ENCODE measurements at places on chromosomes 13 and 19.
A peak's percentile ranks its signal among the peaks of the same experiment; 100 is the strongest.

- no peak for DNase-seq
Measured at GRCh38 chr13:106528718-106529414, 6.6 kb downstream of the EFNB2 start.

DNA sequence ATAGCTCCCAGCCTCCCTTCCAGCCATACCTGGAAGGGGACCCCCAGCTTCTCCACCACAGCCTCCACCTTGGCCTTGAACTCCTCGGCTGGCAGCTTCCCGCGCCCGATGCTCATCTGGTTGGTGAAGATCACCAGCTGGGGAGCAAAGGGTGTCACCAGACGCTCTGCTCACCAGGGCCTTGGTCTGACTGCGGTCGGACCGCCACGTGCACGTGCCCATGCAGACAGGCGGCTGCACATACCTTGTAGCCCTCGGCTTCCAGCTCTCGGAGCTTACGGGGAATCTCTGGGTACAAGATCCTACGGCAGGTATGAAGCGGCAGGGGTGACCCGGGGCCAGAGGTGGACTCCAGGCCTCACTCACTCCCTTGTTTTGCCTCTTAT lies 3.4 kb downstream of the PNKP start:
- DNase-seq = no peak

DNA sequence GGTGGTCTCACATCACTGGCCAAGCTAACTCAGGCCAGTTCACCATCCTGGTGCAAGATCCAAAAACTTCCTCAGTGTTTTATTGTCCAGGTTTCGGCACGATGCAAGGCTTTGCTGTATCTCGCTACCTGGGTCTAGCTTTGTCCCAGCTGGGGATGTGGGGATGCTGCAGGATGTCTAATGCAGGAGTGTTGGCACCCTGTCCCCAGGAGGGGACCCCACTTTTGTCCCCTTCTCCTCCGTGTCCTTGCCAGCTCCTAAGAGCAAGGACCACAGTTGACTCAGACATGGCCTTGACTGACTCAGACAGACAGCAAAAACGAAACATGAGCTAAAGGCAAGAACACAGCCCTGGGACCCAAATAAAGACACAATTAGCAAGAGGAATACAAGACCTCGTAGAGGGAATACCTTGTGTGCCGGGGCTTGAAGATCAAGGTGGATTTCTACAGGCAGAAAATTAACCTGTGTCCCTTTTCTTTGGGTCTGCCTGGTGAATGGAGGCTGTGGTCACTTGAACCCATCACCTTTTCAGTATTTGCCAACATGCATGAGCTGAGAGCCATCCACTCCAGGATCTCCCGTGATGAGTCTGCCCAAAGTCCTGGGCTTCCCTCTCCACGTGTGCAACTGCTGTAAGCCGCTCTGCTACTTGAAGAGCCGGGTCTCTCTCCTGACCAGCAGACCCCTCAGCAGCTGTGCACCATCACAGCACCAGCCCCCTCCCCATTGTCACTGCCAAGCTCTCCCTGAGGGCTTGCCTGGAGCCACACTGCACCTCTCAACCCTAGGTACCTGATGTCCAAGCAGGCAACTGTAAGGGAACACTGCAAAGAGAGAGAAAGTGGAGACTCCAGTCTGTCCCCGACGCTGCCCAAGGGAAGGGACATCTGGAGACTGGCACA lies 149.5 kb upstream of the ZNF507 start:
- no peak for DNase-seq

GRCh38 chr13:49444524-49445395 lies 686 bp downstream of the SETDB2 start:
- peak; percentile 27 for DNase-seq

DNA sequence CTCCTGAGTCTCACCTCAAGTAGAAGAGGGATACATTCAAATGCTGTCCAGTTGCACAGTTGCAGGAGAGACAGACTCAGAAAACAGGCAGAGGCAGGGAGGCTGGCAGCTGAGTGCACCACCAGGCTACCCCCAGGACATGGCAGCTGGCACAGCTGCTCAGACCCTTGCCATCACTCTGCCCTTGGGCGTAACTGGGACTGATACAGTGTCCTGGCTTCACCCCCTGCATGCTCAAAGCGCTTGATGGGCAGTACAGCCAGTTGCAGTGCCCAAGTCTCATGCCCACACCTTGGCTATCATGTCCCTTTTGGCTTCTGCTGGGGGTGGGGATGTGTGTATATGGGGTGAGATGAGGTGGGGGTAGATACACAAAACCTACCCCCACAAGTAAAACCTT lies 5.5 kb upstream of the PEPD start:
- DNase-seq = no peak

GRCh38 chr19:23222998-23223652 lies 27.1 kb downstream of the ZNF724 start:
- no peak for DNase-seq

DNA sequence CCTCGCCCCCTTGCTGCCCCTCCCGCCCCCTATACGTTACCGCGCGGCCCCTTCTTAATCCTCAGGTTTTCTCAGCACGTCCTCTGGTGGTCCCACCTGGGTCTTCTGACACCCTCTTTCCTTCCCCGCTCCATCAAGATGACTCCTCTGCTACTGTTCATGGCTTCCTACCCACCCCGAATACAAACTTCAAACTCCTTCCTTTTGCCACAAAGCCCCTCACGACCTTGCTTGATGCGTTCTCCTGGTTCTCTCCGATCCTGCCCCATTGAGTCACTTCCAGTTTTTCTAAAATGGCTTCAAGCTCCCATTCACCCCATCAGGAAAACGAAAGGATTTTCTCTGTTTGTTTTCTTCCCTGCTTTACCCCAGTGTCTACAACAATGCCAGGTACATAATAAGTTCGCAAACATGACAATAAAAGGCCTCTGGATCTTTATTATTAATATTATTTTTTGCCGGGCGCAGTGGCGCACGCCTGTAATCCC lies 734 bp upstream of the SERTAD3 start:
- DNase-seq = no peak

- no peak for DNase-seq
Measured at GRCh38 chr19:4140237-4140711, 13.2 kb upstream of the CREB3L3 start.

GRCh38 chr19:39818626-39819097 lies 15.3 kb downstream of the DYRK1B start:
- no peak for DNase-seq

- DNase-seq = no peak
Measured at GRCh38 chr19:14519860-14520407, 1.7 kb upstream of the DNAJB1 start.

DNA sequence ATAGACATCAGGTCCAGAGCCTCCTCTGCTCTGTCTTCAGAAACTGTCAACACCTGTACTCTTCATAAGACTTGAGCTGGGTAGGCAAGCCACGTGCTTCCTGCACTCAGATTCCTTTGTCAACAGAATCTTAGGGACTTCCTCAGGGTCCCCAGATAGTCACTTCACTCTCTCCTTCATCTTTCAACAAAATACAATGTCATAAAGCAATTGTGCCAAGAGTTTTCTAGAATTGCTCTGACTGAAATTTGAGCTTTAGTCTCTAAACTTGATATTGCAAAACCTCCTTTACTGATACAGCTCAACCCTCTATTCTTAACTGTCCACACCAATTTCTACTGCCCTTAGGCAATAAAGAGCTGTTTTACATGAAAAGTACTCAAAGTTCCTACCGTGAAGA lies 179.9 kb downstream of the IRS2 start:
- DNase-seq = no peak

DNA sequence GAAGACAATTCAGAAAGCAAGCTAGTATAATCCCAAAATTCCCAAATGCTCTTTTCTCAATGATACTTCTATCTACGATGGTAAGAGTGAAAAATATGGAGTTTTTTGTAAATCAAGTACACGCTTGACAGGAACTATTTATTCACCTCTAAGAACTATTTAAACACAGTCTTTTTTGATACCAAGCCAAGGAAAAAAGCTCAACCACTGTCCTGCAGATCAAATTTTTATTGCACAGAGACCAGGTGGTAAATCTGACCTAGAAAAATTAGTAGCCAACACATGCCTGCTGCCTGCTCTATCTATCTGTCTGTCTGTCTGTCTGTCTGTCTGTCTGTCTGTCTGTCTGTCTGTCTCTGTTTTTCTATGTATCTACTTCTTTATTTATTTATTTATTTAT lies 292.2 kb downstream of the MZT1 start:
- no peak for DNase-seq

DNA sequence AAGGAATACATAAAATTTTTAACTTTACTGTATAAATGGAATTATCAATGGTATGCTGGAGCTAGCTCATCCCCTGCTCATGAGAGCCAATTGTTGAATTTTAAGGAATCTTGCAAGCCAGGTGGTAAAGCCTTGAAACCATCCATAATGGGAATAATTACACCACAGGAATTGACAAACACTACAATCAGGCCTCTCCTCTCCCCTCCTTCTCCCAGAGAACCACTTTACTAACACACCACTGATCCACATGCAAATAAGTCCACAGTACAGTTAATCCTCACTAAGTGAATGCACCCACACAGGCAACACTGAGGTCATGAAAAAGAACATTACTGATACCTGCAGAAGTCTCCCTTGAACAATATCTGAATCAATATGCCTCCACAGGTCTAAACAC lies 140.5 kb downstream of the KLF12 start:
- DNase-seq = no peak

- no peak for DNase-seq
Measured at GRCh38 chr13:34911159-34911558, 30.9 kb upstream of the NBEA start.

DNA sequence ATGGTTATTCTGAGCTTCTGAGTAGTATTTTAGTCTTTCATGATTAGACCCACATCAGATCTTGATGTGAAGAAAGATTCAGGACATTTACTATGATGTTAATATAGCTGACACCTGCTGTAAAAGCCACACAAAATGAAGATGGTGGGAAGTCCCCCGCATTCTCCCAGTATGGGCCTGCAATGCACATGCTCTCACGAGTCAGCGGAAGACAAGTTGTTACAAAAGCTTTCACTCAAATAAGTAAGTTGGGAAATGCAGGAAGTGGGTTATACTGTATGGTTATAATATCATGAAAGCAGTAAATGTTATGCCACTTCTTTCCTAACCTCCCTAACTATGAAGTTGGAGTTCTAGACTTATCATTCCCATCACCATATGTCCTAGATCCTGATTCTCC lies 171.9 kb downstream of the KLF5 start:
- no peak for DNase-seq

- DNase-seq = no peak
Measured at GRCh38 chr13:46359714-46360113, 27.3 kb downstream of the RUBCNL start.

- no peak for DNase-seq
Measured at GRCh38 chr13:71864986-71865873, 1.8 kb downstream of the DACH1 start.

DNA sequence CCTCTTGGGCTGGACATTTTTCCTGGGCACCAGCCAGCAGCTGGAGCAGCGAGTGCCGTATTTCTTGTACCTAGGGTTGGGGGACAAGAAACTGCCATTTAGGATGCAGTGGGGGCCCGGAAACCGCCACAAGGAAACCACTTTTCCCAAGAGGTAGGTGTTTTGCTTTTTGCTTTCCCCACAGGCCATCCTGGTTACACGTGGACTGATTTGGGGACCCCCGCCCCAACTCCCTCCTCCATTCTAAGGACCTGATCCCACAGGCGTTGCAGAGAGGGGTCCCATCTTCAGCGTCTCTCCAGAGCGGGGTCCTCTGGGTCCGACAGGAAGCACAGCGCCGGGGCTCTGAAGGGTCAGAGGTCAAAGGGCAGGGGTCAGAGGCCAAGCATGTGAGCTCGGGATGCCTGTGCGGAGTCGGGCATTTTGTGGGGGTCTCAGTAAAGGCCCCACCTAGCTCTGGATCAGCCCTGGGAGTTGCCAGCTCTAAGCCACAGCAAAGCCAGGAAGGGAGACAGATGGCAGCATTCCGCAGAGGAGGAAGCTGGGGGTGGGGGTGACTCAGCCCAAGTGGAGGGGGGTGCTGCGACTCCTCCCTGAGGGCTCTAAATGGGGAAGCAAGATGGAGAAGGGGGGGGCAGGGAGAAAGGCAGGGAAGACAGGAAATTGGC lies 4.3 kb downstream of the ZGLP1 start:
- DNase-seq = no peak

DNA sequence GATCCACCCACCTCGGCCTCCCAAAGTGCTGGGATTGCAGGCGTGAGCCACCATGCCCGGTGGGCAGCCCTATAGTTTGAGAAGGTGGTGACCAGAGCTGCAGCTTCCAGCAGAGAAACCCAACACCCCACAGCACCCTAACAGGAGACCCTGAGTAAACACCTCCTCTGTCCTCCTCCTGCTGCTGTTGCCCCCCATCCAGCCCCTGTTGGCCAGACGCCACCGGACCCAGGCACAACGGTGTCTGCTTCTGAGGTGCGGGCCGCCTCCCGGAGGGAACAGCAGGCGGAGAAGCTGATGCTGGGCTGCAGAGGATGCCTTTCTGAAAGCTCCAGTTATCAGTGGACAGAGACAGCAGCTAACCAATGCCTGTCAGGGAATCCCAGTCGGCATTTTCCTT lies 175.5 kb downstream of the COL4A1 start:
- no peak for DNase-seq

GRCh38 chr13:55345224-55345623 lies 1795.5 kb upstream of the PRR20A start:
- no peak for DNase-seq

- no peak for DNase-seq
Measured at GRCh38 chr13:36862002-36862685, 43.1 kb downstream of the RFXAP start.

DNA sequence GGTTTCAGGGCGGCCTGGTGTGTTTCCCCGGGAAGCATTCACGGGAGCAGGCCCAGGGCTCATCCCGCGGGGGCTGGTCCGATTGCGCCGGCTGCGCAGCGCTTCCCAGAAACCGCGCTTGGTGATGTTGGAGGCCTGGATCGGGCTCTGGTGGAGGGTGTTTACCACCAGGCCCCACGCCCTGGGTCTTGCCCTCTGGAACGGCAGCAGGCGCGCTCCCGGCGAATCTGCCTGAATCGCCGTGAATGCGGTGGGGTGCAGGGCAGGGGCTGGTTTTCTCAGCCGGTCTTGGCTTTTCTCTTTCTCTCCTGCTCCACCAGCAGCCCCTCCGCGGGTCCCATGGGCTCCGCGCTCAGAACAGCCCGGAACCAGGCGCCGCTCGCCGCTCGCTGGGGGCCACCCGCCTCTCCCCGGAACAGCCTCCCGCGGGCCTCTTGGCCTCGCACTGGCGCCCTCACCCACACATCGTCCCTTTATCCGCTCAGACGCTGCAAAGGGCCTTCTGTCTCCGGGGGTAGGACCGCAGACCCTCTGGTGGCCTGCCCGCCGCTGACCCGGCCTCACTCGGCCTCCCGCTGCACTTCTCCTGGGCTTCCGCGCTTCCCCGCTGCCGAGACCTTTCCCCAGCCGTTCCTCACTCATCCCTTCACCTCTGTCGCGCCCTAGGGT lies 69.4 kb upstream of the GJB6 start:
- DNase-seq = no peak

Measured in central memory CD8-positive, alpha-beta T cell (primary cell).